Activated CD4-positive, alpha-beta T cell treated with anti-CD3 and anti-CD28 coated beads for 36 hours (primary cell): ENCODE measurements at places on chromosomes 16 and 17. TPM values are rescaled to one million over a fixed set of nuclear protein-coding genes. Genes with fewer than 3 reads are reported as not detected.
A peak's percentile ranks its signal among the peaks of the same experiment; 100 is the strongest.

DNA sequence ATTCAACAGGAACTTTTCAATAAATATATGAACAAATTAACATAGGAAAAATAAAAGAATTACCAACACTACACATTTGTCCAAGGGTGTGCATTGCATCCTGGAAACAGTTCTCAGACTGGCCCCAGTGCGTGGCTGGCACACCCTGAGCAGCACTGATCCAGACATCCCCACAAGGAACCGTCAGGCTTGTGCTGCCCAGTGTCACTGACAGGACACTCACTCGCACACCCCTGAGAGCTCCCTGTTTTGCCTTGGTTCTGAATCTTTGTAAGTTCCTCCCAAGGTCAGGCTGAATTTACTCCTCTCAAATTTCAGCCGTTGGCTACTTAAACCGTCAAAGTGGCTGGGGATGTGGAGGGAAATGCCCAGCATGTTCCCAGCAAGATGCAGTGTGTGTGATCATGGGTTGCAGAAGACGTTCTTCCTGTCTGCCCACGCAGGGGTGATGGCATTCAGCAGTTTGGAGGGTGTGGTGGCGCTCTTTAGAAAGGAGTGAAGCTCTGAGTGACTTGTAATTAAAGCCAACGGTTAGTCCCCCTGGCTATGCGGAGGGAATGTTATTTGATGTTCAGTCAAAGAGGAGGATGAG is 1.7 kb downstream of the MT2A start:
- H3K4me3 ChIP-seq, result peak overlapping the region; percentile 97
- peak; percentile 93 for DNase-seq
- H3K4me1 ChIP-seq, result peaks cover 74% of the 10 kb centered on the region

DNA sequence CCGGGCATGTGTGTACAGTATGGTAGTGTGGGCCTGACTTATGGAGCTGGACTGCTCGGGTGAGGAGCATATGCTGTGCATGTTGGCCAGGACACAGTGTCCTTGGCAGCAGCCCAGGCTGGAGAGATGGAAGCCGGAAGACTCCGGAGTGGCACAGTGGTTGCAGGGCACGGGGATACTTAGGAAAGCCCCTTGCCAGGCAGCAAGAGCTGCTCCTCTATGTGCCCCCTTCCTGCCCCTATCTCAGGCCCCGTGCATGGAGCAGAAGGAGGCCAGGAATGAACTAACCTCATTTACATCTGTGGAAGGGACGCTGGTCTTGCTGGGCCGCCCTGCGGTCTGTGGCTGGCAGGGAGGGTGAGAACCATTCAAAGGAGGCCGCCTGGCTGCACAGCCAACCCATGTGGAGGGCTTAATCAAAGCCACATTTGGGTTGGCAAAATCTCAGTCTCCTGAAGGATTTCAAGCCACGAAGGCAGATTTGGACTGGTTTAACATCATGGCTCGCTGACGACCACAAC is 32.2 kb upstream of the RCVRN start:
- no peak overlapping the region for H3K4me3 ChIP-seq
- H3K27me3 ChIP-seq, result no peaks in the 10 kb centered on the region
- H3K4me1 ChIP-seq, result no peaks in the 10 kb centered on the region

Gene CHST6
- total RNA-seq, result not detected

Gene NTHL1
- 26.1 TPM for total RNA-seq

- H3K27ac ChIP-seq, result no peak overlapping the region
- H3K4me1 ChIP-seq, result no peaks in the 10 kb centered on the region
- DNase-seq, result no peak
- no peaks in the 10 kb centered on the region for H3K27me3 ChIP-seq
Observed at GRCh38 chr17:37322826-37323561, 52.8 kb upstream of the C17orf78 start.

DNA sequence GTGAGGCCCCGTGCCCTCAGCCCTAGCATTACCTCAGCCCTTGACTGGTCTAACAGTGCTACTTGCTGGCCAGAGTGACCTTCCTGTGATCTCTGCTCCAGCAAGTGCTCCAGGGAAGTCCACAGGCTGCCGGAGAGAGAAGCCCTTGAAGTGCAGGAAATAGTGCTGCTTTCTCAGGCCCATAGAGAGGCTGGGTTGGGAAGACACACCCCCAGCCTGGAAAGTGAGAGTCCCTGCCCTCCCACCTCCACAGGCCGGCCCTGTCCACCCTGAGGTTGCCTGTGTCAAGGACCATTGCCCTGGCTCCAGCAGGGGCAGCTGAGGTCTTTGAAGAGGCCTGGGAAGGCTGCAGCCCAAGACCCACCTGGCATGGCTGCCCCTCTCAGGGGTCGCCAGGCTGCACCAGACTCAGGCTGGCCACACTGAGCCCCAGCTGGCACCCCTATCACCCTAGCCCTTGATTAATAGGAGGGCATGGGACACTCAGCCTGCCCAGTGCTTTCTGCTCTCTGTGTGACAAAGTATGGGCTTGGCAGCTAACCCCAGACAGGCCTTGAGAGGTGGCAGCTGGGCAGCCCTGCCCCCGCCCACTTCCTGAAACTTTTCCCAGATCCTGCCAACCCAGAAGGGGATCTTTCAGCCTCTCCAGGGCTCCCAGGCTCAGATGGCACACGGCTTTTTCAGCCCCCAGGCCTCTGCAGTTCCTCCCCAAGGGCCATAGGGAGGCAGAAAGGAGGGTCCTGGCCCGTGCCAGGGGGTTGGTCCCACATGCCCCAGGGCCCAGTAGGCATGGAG is 21.7 kb downstream of the ATP6V0D1 start:
- no peaks in the 10 kb centered on the region for H3K27me3 ChIP-seq
- H3K27ac ChIP-seq, result no peak overlapping the region
- no peaks in the 10 kb centered on the region for H3K36me3 ChIP-seq
- DNase-seq, result no peak

DNA sequence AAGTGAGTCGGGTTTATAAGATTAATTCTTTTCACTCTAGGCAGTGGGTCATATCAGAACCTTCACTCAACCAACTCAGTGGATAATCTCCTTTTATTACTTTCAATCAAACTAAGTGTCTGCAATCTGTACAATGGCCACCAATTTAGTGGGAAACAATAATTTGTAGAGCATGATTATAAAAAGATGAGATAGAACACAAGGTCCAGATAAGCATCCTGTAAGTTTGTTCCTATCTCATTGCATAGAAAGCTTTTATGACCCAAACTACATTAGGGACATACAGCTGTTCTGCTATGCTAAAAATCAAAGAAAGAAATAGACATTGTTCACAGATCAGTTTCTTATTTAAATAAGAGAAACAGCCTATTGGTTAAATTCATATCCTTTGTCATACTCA is 341.4 kb upstream of the PSMD7 start:
- H3K27ac ChIP-seq, result no peak overlapping the region
- DNase-seq, result no peak
- H3K4me3 ChIP-seq, result no peak overlapping the region
- H3K36me3 ChIP-seq, result no peaks in the 10 kb centered on the region
- no peaks in the 10 kb centered on the region for H3K4me1 ChIP-seq

GRCh38 chr16:31382485-31383161 is 10.5 kb upstream of the ITGAD start:
- H3K4me1 ChIP-seq, result peaks cover 25% of the 10 kb centered on the region
- peaks cover 9% of the 10 kb centered on the region for H3K27me3 ChIP-seq
- peak; percentile 85 for DNase-seq
- H3K36me3 ChIP-seq, result no peaks in the 10 kb centered on the region
- H3K4me3 ChIP-seq, result no peak overlapping the region

Gene SOX8
- total RNA-seq, result 1.4 TPM

Gene ABAT
- 5.4 TPM for total RNA-seq

Gene SLC35G6
- not detected for total RNA-seq

DNA sequence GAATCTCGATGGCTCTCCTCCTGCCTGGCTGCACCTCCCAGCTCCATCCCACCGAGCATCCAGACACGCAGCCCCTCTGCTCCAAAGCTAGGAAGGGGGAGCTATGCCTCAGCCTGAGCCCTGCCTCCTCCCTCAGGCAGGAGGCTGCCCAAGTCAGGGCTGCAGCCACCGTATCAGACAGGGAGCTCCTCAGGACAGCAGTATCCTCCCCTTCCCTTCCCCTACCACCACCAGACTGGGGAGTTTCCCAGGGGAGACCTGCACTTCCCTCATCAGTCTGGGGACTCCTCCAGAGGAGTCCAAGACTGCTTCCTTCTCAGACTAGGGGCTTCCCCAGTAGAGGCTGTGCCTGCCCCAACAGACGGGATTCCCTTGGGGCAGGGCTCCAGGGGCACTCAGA is 17.5 kb downstream of the TMEM132E start:
- DNase-seq, result no peak
- no peak overlapping the region for H3K4me3 ChIP-seq
- no peaks in the 10 kb centered on the region for H3K4me1 ChIP-seq
- no peak overlapping the region for H3K27ac ChIP-seq
- peaks cover 12% of the 10 kb centered on the region for H3K27me3 ChIP-seq
- no peaks in the 10 kb centered on the region for H3K36me3 ChIP-seq

Gene ZFHX3
- total RNA-seq, result 0.27 TPM

DNA sequence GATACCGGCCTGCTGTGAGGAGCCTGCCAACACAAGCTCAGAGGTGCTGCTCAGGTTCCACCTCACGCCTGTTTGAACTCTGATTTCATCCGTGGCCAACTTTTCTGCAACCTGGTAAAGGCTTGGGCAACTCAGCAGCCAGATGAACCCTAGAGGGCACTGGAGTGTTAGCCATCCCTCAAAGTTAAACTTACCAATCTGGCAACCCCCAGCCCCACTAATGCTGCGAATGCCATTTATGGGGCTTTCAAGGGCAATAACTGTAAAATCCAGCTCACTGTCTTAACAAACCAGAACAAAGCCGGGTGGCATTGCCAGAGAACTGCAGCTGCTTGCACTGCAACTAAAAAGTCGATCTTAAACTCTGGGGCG is 105.5 kb downstream of the AXIN2 start:
- no peaks in the 10 kb centered on the region for H3K36me3 ChIP-seq
- H3K27ac ChIP-seq, result no peak overlapping the region
- no peaks in the 10 kb centered on the region for H3K27me3 ChIP-seq
- H3K4me1 ChIP-seq, result peaks cover 6% of the 10 kb centered on the region
- DNase-seq, result peak; percentile 34
- H3K4me3 ChIP-seq, result no peak overlapping the region

GRCh38 chr16:82070656-82071369 is 35.8 kb downstream of the HSD17B2 start:
- H3K36me3 ChIP-seq, result no peaks in the 10 kb centered on the region
- no peak overlapping the region for H3K27ac ChIP-seq
- peaks cover 28% of the 10 kb centered on the region for H3K27me3 ChIP-seq
- H3K4me3 ChIP-seq, result no peak overlapping the region
- peaks cover 8% of the 10 kb centered on the region for H3K4me1 ChIP-seq

- no peak for DNase-seq
- no peak overlapping the region for H3K27ac ChIP-seq
- no peak overlapping the region for H3K4me3 ChIP-seq
- no peaks in the 10 kb centered on the region for H3K36me3 ChIP-seq
- H3K27me3 ChIP-seq, result no peaks in the 10 kb centered on the region
Observed at GRCh38 chr16:53219795-53220454, 165.1 kb downstream of the CHD9 start.

GRCh38 chr17:65833214-65833613 is 271.8 kb upstream of the AXIN2 start:
- H3K4me1 ChIP-seq, result no peaks in the 10 kb centered on the region
- peaks cover 10% of the 10 kb centered on the region for H3K27me3 ChIP-seq
- H3K4me3 ChIP-seq, result no peak overlapping the region
- no peak overlapping the region for H3K27ac ChIP-seq
- DNase-seq, result no peak

DNA sequence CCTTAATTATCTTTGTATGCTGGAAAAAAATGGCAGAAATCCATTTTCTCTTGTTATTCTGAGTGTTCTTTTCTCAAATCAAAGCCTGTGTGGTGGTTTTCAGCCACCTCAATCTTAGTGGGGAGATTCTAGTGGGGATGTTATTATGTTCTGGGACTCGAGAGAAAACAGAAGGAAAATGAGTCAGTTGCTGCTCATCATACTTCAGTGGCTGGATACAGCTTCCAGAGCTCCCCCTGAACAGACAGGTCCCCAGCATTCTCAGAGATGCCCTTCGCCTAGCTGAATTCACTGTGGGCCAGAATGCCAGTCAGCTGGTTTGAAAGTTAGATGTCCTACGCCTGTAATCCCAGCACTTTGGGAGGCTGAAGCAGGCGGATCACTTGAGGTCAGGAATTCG is 8.5 kb downstream of the ST6GALNAC1 start:
- no peaks in the 10 kb centered on the region for H3K27me3 ChIP-seq
- H3K27ac ChIP-seq, result no peak overlapping the region
- H3K36me3 ChIP-seq, result no peaks in the 10 kb centered on the region
- no peaks in the 10 kb centered on the region for H3K4me1 ChIP-seq
- no peak for DNase-seq
- H3K4me3 ChIP-seq, result no peak overlapping the region

DNA sequence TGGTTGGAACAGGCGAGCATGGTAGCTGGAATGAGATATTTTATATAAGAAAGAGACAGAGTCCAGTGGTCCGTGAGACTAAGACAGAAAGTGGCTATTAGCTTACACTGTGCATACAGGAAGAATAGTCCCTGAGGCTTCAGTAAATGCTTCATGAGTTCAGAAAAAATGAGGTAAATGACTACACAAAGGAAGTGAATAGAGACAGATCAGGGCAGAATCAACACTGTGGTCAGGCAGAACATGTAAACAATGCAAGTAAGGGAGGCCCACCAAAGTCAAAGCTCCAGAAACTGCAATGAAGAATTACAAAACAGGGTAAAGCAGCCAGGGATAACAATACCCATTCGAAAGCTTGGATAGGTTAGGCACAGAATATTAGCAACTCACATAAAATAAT is 4.8 kb downstream of the ABCA10 start:
- DNase-seq, result no peak
- peaks cover 9% of the 10 kb centered on the region for H3K4me1 ChIP-seq
- H3K27ac ChIP-seq, result no peak overlapping the region
- H3K27me3 ChIP-seq, result no peaks in the 10 kb centered on the region
- H3K36me3 ChIP-seq, result no peaks in the 10 kb centered on the region

Gene PRR11
- 73.6 TPM for total RNA-seq

- no peak overlapping the region for H3K27ac ChIP-seq
- H3K27me3 ChIP-seq, result peaks cover 9% of the 10 kb centered on the region
- DNase-seq, result no peak
Observed at GRCh38 chr16:19909750-19910322, 25.2 kb upstream of the GPRC5B start.

- peaks cover 16% of the 10 kb centered on the region for H3K4me1 ChIP-seq
- no peak overlapping the region for H3K4me3 ChIP-seq
- peak; percentile 72 for DNase-seq
- no peak overlapping the region for H3K27ac ChIP-seq
- H3K27me3 ChIP-seq, result peaks cover 2% of the 10 kb centered on the region
Observed at GRCh38 chr17:1203111-1203966, 23.6 kb upstream of the ABR start.

GRCh38 chr16:58462997-58463941 is 36.7 kb upstream of the NDRG4 start:
- no peaks in the 10 kb centered on the region for H3K36me3 ChIP-seq
- no peak overlapping the region for H3K4me3 ChIP-seq
- peak; percentile 29 for DNase-seq

DNA sequence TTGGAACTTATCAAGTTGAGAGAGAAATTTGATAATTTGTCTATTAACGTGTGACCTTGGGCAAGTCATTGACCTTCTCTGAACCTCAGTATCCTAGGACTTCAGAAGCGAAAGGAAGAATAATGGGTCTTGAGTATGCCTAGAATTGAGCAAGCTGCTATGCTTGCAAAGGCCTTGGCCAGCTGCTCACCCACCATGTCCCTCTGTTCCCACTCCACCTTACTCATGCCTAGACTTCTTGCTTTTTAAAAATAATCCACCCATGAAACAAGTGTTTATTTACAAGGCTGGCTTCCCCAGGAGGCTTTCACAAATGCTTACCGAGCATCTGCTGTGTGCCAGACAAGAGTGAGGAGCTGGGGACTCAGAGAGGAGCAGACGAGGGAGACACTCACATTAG is 590.6 kb downstream of the MAF start:
- no peaks in the 10 kb centered on the region for H3K27me3 ChIP-seq
- H3K36me3 ChIP-seq, result peaks cover 4% of the 10 kb centered on the region
- no peak for DNase-seq
- H3K4me3 ChIP-seq, result no peak overlapping the region
- H3K27ac ChIP-seq, result no peak overlapping the region
